Activated gamma-delta T cell treated with Interleukin-2 at 50 U/mL for 16 hours (primary cell): ENCODE measurements at places on chromosomes 3 and 15.

GRCh38 chr15:81562986-81563385 lies 189.0 kb upstream of the TMC3 start:
- DNase-seq: no peak

GRCh38 chr3:155656466-155656865 lies 88.4 kb downstream of the PLCH1 start:
- no peak for DNase-seq

GRCh38 chr3:7630351-7630911 lies 769.5 kb downstream of the GRM7 start:
- DNase-seq: no peak

GRCh38 chr3:159057621-159058020 lies 255.8 kb downstream of the MFSD1 start:
- no peak for DNase-seq
